D341Med (cell line): ENCODE measurements at places on chromosomes 11 and 22.

- DNase-seq: no peak
Observed at GRCh38 chr11:107265591-107266121, 192.0 kb downstream of the CWF19L2 start.

DNA sequence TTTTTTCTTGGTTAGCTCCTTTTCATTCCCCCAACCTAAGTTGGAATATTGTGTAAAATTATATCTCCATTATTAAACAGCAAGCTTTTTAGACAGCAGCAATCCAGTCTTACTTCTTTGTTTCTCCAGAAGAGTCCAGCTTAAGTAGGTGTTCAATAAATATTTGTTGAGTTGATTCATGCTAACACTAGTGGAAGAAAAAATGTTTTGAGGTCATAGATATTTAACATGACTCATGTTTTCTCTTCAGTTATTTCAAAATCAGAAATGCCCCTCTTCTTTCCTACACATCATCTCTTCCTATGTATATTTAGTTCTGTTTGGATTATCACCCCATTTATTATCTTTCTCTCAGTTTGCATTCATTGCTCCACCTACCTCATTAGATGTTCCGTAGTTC lies 20.3 kb downstream of the CCDC83 start:
- no peak for DNase-seq

DNA sequence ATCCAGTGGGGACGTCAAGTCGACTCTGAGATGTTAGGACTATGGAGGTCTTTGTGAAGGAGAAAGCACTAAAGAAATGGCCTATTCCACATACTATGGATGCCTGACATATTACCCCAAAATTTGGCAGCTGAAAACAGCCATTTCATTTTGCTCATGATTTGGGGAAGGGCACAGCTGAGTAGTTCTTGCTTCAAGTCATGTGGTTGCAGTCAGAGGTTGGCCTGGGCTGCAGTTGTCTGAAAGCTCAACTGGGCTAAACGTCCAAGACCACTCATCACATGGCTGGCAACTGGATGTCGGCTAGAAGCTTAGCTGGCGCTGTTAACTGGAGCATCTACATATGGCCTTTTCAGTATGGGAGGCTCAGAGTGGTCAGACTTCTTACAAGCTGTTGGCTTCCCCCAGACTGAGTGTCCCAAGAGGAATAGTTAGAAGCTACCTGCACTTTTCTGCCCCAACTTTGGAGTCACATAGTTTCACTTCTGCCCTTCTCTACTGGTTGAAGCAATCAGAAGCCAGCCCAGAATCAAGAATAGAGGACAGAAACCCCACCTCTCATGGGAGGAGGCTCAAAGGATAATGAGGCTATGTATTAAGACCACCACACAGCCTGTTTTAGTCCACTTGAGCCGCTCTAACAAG lies 14.1 kb downstream of the SLC35C1 start:
- no peak for DNase-seq

DNA sequence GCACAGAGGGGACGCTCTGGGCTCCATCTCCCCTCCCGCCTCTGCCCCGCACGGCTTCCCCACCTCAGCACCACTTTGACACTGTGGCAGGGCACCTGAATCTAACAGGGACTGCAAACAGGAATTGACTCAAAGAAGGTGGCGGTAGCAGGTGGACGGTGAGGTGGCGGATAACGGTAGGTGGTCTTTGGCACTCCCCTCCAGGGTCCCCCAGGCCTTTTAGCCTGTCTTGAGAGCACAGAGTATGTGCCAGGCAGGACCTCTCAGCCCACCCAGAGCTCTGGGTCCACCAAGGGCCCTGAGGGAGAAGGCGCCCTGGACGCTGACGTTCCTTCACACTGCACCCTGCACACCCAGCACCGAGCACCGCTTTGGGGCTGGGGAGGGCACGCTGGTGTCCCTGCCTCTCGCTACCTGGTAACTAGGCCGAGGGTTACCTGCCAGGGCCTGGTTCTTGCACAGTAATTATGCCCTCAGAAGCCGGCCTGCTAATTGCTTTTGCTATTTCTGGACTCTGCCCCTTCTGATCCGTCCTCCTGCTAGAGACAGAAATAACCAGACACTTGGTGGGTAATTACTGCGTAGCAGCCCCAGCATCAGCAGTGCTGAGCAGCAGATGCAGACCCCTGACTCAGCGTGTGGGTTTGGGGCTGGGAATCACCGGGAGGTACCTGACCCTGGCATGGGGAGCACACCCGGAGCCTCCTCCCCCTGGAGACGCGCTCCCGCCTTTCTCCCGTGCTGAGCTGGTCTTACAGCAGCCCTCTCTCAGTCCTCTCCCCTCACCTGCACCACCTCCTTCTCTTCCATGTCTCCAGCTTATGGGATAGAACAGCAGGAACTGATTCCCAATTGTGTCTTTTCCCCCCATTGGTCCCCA lies 103.3 kb upstream of the B3GAT1 start:
- DNase-seq: no peak

DNA sequence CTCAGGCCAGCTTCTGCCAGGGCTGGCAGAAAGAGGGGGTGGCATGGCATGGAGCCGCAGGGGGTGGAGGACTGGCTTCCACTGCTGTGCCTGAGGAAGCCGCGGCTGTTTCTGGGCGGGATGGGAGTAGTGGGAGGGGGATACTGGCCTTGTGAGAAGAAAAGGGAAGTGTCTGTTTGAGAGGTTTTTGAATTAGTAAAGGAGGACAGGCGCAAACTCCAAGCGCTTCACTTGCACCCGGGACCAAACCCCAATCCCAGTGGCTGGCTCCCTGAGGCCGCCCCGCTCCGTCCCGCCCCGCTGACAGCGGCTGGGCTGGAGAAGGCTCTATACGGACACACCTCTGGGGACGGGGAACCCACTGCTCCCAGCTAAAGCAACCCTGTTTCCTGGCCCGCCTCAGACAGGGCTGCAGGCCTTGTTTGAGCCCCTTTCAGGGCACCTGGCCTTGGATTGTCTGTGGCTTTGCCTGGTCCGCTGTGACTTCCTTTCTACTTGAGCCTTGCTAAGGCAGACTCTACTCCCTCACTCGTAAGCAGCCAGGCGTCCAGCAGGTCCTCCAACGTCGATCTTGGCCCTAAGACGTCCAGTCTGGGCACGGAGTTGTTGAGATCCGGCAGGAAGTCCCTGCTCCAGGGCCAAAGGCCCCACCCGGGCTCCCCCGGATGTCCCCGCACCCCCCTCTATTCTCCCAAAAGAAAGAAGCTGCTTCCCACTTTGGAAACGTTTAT lies 2.2 kb downstream of the APOA1 start:
- no peak for DNase-seq

GRCh38 chr11:62860835-62861563 lies 19.7 kb upstream of the SLC3A2 start:
- DNase-seq: no peak
